CD4-positive, alpha-beta T cell treated with Interleukin-17A for 4 hours (primary cell): ENCODE measurements at places on chromosomes 11 and 22.

DNA sequence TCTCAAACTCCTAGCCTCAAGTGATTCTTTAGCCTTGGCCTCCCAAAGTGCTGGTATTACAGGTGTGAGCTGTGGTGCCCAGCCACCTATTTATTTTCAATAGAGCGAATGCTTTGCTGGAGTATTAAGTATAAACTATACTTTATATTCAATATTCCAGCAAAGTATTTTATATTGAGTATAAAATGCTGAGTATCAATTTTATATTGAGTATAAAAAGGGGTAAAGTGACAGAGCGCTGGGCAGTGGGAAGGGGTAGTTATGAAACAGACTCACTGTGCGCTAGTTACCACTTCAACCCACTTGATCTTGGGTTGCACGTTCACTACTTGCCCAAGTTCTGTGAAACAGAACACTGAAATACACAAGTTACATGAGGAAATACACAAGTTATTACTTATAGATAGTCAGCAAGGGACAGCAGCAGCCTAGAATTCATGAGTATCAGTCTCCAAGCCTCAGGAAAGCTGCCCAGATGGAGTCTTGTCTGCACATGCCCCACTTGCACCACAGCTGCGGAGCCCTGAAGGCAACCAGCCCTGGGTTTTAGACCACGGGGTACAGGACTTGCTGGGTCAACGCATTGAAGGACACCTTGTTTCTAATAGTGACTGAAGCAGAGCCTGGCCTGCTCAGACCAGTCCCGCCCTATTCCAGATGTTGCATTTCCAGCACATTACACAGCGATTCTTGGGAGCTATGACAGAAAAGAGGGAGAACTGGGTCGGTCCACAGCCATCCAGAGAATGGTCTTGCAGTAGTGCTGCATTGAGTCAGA lies 51.6 kb upstream of the SYT13 start:
- no peak for DNase-seq

- DNase-seq = peak; percentile 63
Measured at GRCh38 chr11:3037040-3037944, 19.9 kb downstream of the CARS1 start.

DNA sequence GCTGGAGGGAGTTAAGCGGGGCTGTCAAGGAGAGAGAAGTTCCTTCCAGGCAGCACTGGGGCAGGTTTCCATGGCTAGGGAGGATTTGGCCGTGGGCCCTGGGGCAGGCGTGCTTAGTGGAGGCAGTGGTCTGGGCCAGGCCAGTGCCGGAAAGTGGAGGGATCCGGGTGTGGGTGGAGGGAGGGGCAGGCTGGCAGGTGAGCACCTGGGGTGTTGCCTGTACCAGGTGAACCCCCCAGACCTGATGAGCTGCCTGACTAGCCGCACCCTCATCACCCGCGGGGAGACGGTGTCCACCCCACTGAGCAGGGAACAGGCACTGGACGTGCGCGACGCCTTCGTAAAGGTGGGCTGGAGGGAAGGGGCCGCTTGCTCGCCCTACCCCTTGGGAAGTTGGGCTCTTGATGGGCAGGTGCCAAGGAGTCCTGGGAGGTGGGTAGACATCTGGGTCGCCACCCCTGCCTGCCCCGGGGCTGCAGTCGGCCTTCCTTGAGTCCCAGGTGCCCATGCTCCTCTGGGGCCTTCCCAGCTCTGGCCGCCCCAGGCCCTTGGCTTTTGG lies 32.0 kb downstream of the MYO7A start:
- no peak for DNase-seq

GRCh38 chr11:69831985-69832384 lies 12.8 kb upstream of the FGF3 start:
- no peak for DNase-seq

DNA sequence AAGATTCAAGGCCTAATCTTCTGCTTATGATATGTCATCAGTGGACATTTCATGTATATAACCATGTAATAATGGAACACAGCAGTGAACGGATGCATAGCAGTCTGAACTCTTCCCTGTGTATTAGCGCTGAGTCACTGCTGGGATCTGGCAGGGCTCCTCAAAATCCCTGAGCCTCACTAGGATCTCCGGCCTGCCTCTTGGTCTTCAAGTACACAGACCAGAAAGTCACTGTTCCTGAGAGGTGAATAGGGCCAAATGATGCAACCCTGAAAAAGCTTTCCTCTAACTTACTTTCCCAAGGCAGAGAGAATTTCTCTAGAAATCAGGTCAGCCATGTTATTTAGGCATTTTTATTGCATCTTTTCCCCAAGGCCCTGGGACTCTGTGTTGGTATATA lies 35.0 kb downstream of the POU2AF1 start:
- DNase-seq = no peak

GRCh38 chr22:40473703-40474102 lies 103.3 kb downstream of the SGSM3 start:
- no peak for DNase-seq

GRCh38 chr11:102139081-102139498 lies 28.8 kb downstream of the YAP1 start:
- no peak for DNase-seq

DNA sequence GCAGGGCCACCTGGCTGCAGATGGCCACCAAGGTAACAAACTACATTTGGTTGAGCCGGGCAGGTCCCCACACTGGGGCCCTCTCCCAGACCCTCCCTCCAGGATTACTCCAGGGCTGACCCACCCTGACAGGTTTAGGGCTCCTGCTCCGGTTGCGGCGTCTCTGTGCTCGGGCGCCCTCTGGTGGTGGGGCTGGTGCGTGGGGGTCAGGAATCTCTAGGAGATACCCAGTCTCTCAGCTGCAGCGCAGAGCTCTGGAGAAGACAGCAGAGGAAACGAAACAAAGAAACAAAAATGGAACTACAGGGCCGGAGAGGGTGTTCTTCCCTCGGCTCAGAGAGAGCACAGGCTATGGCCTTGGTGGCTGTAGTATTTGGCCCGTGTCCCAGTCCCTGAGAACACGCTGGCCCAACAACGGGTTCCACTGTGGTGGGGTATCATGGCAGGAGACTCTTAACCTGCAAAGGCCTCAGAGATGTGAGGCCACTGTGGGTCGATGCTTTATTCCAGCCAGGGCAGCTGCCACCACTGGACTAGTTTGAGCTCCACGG lies 2.4 kb downstream of the C11orf96 start:
- peak; percentile 68 for DNase-seq

- DNase-seq = no peak
Measured at GRCh38 chr11:31030138-31030792, 339.3 kb downstream of the DCDC1 start.

GRCh38 chr11:15577519-15577918 lies 462.8 kb downstream of the INSC start:
- DNase-seq = no peak

GRCh38 chr22:36961626-36962025 lies 48.2 kb downstream of the CSF2RB start:
- DNase-seq = no peak

- no peak for DNase-seq
Measured at GRCh38 chr11:637593-638521, 788 bp downstream of the DRD4 start.

DNA sequence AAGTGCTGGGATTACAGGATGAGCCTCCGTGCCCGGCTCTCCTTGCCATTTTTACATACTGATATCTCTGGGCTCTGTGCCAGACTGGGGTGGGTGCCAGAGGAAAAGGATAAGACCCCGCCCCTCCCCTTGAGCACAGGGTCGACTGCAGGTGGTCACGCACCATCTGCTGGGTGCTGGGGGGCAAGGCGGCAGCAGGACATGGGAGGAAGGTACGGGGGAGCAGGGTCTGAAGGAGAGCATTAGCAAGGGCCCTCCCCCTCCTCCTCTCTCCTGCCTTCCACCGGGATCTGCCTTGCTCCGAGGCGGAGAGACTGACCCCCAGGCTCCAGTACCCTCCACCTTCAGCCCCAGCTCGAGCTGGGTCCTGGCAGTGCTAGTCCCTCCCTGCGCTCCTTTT lies 9.7 kb upstream of the PGA3 start:
- no peak for DNase-seq

DNA sequence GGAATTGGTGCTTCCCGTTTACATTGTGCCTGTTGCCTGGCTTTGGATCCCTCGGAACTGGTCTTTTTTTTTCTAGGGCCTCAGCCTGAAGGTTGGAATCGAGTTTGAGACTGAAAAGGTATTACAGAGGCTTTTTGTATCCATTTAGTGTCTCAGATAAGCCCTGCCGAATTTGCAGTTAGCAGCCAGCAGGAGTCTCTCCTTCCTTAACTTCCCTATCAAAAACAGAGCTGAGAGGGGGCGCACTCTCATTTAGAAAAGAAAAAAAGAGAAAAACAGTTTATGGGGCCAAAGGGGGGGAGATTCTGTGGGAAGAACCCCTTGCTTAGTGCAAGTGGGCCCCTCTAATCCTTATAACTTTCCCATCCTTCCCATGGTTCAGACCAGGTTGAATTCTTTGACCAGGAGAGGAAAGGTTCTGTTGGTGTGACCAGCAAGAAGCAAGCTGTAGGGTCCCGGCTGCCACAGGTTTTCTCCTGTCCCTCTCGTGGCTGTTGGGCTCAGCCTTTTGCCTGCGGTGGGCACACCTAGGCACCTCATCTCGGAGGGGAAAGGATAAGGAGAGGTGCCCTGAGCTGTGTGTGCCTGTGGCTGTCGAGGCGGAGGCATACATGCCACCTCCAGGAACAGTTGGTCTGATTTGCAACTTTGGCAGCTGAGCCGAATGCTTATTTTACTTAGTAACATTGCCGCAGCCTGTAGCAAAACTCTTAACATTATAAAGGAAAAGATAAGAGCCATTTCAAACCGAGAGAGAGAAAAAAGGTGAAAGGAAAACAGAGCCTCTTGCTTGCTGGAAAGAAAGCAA lies 565.0 kb upstream of the CNTN5 start:
- DNase-seq = no peak

GRCh38 chr11:60933416-60934123 lies 9.3 kb downstream of the TMEM132A start:
- DNase-seq = no peak

- DNase-seq = no peak
Measured at GRCh38 chr11:69683764-69684333, 8.7 kb upstream of the LTO1 start.

GRCh38 chr11:84465040-84465439 lies 1162.1 kb downstream of the DLG2 start:
- no peak for DNase-seq

DNA sequence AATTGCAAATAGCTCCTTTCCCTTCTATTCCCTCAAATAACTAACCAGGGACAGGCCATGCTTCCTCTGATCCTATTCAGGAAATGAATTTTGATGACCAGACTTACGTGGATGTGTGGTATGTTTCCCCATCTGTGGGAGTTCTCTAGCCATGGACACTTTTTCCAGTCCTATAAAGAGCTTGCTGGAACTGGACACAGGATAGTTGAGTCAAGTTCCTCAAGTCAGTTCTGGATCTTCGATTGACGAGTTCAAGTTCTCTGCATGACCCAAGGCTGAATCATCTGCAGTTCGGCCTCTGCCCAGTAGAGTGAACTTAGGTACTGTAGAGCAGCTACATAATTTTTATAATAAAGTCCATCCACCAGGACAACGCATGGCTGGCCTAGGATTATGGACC lies 52.7 kb upstream of the CCND1 start:
- no peak for DNase-seq

GRCh38 chr11:125802387-125802786 lies 14.5 kb downstream of the PATE3 start:
- DNase-seq = no peak

DNA sequence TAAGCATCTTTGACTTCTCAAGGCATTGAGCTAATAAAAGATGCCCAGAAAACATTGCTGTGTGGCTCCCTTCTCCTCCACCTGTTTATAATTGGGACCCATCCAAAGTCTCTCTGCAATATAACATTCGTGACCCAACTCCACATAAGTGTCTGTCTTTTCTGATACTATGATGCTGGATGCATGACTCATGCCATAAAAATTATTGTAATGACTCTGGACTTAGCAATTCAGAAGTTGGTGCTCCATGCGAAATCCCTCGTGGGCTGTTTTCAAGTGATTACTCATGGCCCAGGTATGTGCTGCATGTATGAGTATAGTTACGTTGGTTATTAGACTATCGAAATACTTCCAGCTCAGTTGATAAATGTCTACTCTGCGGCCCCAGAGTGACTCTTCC lies 11.7 kb downstream of the FJX1 start:
- no peak for DNase-seq

DNA sequence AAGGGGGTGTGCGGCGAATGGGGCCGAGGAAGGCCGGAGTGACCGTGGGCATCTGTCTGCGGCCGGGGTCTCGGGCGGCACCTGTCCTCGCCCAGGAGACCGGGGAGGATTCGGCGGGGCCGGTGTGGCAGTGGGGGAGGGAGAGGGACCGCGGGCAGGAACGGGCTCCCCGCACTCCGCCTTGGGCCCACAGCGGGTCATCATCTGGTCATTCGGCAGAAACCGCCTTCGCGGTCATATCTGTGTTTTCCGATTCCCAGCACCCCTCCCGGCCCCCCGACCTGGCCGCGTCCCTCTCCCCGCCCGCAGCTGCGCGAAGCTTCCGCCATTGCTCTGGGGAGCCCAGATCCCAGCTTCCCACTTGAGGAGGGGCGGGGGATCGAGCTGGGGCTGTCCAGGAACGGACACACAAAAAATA lies 824 bp upstream of the CBX6 start:
- peak; percentile 34 for DNase-seq

DNA sequence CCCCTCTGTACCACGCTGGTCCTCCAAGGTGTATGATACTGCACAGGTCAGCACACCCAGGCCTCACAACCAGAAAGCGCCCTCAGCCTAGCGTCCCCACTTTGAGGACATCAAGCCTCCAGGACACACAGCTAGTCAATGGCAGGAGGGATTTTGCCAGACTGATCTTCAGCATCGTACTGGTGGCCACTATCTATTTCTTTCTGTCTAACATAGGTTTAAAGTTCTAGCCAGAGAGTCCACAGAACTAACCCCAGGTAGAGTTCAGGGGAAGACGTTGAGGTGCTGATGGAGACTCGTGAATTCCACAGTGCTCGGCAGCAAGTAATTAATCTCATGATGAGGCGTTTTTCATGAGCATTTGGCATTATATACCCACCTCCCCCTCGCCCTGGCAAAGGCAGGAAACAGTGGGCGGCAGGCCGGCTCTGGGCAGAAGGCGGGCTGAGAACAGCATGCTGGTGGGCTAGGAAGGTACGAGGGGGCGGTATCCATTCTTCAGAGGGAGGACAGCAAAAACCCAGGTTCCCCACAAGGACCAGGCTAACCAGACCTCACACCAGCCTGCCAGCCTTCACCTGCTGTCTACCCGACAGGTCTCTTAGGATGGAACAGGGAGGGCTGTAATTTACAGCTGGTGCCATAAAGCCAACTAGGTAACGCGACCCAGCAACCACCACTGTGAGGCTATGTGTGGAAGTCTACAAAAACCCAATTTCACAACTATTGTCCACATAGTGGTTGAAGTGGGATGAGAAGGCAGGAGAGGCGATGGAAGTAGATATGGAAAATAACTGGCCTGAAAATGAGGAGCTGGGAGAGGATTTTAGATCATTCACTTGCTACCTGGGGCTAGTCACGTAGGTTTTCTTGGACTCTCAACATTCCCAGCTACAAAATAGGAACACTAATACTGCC lies 18.5 kb downstream of the MYH9 start:
- DNase-seq = peak; percentile 47

- no peak for DNase-seq
Measured at GRCh38 chr11:13917904-13918303, 44.6 kb upstream of the SPON1 start.

- no peak for DNase-seq
Measured at GRCh38 chr11:126592496-126593410, 237.3 kb downstream of the ST3GAL4 start.
